DMS79 treated with DMSO at 0.1 percent for 48 hours (cell line): ENCODE measurements at places on chromosomes 1 and 21.
A peak's percentile ranks its signal among the peaks of the same experiment; 100 is the strongest.

GRCh38 chr1:203128716-203129500 lies 1.4 kb downstream of the ADORA1 start:
- no peak for DNase-seq

GRCh38 chr1:195894411-195894810 lies 713.8 kb downstream of the KCNT2 start:
- DNase-seq = no peak

GRCh38 chr1:183411091-183411490 lies 7.1 kb downstream of the NMNAT2 start:
- DNase-seq = no peak

DNA sequence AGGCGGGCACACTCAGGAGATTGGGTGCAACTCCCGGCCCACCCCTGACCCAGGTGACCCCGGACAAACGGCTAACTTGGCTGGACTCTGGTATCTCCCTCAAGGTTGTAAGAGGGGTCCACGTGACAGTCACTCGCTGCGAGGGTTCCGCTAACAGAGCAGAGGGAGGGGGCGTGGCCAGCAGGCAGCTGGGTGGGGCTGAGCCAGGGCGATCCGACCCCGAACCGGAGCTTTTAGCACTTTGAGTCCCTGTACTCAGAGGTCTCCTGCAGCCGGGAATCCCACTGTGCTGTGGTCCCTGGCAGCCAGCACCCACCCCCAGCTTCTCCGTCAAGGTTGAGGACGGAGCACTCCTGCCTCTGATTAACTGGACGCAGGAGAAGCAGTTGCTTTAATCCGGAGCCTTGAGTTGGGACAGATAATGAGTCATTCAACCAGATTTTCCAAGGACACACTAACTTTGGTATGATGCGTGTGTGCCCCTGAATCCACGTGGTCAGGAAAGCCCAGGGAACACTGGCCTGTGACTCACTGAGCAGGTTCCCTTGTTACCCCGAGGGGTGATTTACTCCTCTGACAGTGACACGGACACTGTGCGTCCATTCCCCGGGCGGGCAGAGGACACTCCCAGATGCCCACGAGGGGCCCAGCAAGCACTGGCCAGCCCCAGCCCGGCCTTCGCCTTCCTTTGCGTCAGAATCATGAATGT lies 16.8 kb downstream of the TRPM2 start:
- DNase-seq = peak; percentile 11

DNA sequence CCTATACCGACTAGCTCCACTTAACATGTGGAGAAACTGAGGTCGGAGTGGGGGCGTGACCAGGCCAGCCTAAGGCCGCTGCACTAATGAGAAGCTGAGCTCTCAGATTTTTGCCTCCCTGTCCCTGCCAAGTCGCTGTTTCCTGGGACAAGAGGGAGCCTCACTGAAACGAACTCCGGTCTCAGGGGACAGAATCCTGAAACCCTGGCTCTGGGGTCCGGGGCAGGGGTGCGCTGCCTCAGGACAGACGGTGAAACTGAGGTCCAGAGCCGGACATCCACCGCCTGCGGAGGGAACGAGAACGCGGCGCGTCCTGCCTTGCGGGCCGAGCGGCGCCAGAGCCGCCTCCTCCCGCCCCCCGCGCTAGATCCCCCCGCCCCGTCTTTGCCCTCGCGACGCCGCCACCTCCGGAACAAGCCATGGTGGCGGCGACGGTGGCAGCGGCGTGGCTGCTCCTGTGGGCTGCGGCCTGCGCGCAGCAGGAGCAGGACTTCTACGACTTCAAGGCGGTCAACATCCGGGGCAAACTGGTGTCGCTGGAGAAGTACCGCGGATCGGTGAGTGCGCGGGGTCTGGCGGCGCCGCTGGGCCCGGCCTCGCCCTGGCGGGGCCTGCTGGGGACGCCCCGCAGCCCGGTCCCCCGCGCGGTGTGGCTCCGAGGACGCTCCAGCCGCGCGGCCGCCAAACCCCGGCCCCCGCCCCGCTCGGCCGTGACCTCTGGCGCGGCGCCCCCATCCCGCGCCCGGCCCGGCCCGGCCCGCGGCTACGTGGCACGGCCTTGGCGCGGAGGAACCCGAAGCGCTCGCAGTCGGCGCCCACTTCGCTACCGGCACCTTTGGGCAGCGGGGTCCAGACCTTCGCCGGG lies at the start of gene GPX7:
GPX7 (plus strand) TSS at position 381 of the 865 bp plus-strand sequence; CDS start at position 420, 39 bp downstream.
- peak; percentile 20 for DNase-seq

GRCh38 chr21:28247454-28248020 lies 745.1 kb downstream of the LTN1 start:
- no peak for DNase-seq

- no peak for DNase-seq
Observed at GRCh38 chr1:173506437-173506836, 29.3 kb downstream of the PRDX6 start.

DNA sequence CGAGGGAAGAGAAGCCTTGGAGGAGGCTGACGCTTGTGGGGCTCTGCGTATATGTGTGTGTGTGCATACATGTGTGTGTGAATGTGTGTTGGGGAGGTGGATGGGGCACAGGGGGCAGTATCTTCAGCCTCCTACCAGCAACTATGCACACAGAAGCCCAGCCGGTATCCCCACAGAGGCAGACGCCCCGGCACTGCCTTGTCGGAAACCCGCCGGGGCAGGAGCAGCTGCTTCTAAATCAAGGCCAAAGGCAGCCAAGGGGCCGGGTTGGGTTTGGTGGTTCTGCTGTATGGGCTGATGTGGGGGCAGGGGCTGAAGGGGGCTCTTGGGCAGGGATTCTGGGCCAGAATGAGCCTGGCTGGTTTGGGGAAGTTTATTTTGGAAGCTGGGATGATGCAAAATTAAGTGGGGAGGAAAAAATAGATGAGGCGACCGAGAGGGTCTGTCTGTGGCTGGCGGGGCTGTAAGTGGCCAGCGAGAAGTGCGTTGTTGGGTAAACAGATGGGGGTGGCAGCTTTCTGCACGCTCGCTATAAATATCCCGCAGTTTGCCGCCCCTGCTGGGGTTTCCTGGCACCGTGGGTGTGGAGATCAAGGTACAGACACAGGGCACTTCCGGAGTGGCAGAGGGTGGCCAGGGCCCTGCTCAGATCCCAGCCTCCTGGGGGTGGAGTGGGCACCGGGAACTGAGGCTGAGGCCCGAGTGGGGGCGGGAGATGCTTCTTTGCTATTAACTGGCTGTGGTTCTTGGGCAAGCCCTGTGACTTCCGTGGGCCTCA lies 11.0 kb upstream of the WNT4 start:
- DNase-seq = no peak

GRCh38 chr21:27221077-27221476 lies 254.2 kb upstream of the ADAMTS5 start:
- DNase-seq = no peak

GRCh38 chr1:26538480-26539412 lies 9.2 kb downstream of the RPS6KA1 start:
- no peak for DNase-seq

DNA sequence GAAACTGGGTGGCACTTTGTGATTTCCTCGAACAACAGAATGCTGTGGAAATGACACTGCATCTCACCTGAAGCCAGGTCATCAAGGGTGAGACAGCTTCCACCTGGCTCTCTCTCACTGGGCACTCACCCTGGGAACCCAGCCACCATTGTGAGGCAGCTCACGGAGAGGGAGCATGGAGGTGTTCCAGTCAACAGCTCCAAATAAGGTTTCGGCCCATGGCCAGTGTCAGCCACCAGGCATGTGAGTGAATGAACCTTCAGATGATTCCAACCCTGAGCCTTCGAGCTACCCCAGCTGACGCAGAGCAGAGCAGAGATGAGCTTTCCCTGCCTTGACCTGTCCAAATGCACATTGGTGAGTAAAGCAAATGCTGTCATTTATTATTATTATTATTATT lies 58.1 kb downstream of the SYDE2 start:
- DNase-seq = no peak

- DNase-seq = peak; percentile 14
Observed at GRCh38 chr1:117606649-117607430, 992 bp downstream of the TENT5C start.

GRCh38 chr1:152946248-152946647 lies 758 bp upstream of the SPRR5 start:
- DNase-seq = no peak

DNA sequence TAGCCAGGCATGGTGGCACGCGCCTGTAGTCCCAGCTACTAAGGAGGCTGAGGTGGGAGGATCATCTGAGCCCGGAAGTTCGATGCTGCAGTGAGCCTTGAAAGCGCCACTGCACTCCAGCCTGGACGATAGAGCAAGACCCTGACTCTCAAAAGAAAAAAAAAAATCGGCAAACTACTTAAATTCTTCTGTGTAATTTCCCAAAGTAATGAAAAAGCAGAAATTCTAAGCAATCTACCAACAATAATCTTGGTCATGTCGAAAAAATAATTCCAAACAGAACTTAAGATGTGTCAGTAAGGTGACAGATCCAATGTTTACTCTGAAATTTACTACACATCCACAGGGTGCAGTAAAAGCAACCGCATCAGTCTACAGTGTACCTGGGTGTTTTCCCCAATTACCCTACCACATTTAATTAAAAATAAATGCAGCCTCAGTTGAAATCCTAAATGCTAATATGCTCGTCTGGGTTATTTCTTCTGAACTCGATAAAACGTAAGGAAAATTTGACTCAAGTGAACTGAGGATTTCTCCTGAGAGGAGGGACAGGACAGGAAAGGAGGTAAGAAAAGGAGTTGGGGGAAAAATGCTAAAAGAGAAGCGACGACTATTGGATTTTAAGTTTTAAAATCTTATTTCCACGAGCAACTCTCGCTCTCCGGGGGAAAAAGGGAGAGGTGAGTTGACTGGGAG lies 801 bp downstream of the EPRS1 start:
- no peak for DNase-seq

DNA sequence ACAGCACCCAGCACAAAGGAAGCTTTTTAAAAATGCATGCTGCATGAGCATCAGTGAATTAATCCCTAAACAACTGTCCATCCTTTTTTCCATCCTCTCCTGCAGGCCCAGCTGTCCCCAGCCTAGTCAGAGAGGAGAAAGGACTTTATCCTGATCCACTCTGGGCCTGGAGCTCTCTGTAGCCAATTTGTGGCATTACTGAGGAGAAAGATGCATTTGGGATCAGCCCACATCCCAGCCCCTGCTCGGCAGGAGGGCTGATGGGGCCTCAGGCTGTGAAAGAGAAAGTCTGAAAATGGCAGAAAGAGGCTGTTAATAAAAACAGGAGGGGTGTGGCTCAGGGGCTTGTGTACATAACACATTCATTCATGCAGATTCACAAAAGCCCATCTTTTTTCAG lies 37.5 kb upstream of the ATP2B4 start:
- DNase-seq = no peak

DNA sequence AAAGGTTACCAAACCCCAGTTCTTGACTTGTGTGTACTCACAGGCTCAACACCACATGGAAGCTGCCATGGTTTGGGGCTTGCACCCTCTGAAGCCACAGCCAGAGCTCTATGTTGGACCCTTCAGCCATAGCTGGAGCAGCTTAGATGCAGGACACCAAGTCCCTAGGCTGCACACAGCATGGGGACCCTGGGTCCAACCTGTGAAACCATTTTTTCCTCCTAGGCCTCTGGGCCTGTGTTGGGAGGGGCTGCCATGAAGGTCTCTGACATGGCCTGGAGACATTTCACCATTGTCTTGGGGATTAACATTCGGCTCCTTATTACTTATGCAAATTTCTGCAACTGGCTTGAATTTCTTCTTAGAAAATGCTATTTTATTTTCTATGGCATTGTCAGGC lies 62.1 kb upstream of the PRRX1 start:
- DNase-seq = no peak

GRCh38 chr1:205870236-205870635 lies 20.3 kb upstream of the PM20D1 start:
- no peak for DNase-seq

DNA sequence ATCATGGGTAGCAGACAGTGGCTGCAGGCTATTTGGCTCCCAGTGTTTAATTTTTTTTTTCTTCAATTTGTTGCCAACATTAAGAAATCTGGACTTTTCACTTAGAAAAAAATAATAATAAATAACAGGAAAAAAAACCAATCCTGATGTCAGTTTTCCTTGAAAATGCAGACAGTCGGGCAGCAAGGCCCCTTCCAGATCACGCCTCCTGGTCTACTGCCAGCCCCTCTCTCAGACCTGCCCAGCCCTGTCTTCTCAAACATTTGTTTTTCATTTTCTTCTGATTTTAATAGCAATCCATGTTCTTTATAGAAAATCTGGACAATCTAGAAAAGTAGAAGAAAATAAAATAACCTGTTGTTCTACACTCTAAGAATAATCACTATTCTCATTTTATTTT lies 15.5 kb downstream of the IFNGR2 start:
- no peak for DNase-seq

DNA sequence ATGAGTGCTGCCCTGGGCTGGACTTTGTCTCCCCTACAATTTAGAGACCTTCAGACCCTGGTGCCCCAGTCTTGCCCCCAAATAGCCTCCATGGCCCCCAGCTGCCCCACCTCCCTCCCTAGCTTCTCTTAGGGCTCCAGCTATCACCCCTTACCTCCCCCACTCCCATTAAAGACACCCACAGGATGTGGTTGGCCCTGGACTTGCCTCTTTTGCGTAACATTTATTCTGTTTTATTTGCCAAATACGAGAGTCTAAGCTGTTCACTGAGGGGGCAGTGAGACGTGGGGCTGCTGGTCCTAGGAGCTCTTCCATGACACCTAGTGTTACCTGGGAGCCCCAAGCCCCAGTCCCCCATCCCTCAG lies 4.5 kb downstream of the ZC3H12A start:
- no peak for DNase-seq

DNA sequence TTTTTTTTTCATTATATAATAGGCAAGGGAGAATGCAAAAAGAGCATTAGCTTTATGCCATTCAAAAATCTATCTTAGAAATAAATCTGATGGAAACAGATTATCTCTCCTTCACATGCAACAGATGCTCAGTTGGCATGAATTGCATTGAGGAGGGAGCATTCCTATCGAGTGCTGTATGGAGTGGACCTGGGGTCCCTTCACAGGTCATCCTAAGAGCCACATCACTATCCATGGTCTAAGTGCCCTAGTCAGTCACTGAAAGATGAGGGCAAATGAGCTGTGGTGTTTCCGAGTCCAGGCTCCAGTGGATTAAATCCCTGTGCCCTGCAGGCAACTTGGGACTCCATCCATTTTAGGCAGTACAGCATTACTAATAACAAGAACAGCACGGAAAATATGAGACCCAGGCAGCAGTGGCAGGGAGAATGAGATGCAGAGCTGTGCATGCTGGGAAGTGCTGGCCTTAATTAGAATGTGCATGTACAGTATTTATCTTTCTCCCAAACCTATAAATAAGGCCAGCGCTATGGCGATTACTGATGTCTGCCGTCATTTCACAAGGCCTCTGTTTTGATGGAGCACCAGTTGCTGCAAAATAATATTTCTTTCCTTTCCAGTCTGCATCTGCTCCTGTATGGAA lies 512.3 kb upstream of the PLXNA2 start:
- DNase-seq = no peak

- no peak for DNase-seq
Observed at GRCh38 chr1:217135987-217136894, 413.0 kb upstream of the ESRRG start.
